ENCODE measurements at places on chromosomes 7 and 10.

- no peak for DNase-seq
Observed at GRCh38 chr7:27102581-27103442, at the start of gene HOXA2. TSS of gene HOXA2 (minus strand) at chr7:27102683. CDS start at chr7:27102500, 183 bp downstream.

DNA sequence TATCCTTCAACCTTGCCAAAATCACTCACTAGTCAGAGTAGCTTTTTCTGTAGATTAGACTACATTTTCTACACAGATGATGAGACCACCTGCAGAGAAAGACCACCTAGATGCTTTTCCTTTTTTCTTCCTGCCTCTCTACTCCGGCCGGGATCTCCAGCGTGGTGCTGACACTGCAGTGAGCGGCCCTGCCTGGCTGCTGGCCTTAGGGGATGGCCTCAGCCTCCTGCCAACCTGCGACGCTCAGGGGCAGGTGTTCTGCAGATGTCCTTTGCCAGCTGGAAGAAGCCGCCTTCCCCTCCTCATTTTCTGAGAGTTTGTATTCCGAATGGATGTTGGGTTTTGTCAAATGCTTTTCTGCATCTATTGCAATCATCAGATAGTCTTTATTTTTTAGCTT lies 43.5 kb upstream of the NKX6-2 start:
- DNase-seq: no peak

DNA sequence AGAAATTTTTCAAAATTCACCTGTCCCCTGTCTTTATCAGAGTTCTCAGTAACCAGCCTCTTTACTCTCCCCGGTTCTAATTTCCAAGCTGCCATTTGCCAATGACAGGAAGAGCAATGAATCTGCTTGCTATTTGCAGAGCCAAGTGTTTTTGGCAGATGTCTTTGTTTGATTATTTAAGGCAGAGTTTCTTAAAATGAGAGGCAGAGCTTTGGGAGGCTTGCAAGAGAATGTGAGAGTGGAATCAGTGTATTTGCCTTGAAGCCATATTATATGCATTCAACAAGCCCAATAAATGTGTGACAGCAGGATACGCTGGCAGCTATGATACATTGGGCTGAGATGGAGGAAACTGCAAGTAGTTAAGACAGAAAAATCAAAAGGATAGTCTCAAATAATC lies 196.5 kb downstream of the PHF14 start:
- DNase-seq: no peak

DNA sequence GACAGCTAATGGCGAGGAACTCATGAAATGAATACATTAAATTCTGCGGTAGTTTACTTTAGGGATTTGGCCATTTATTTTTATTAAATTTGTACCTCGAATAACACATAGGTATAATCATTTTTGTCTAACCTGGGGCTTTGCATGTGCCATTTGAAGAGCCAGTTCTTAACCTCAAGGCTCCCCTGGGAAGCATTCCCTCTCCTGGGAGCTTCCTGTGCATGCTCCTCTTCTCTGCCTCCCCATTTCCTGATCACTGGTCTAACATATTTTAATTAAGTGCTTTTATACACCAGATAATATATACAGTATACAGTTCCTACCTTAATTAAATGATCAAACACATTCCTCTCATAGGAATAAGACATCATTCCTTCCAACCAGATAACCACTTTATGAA lies 183.9 kb upstream of the FZD1 start:
- no peak for DNase-seq

DNA sequence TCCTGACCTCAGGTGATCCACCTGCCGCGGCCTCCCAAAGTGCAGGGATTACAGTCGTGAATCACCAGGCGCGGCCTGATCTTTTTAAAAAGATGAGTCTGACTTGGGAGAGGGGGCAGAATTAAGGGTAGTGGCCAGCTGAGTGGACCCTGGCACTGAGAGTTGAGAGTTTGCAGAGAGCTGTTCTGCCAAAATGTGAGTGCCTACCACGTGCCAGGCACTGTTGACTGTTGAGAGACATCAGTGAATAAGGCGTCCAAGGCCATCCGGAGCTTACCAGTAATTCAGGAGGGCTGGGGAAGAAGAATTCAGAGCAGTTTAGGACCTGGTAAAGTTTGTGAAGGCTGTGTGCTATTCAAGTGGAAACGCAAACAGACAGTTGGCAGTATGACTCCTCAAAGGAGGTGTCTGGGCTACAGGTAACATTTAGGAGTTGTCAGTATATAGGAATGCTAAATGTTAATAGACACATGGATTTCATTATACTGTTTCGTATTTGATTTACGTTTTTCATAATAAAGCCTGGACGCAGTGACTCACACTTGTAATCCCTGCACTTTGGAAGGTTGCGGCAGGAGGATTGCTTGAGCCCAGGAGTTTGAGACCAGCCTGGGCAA lies 1.5 kb downstream of the NIPSNAP2 start:
- no peak for DNase-seq

DNA sequence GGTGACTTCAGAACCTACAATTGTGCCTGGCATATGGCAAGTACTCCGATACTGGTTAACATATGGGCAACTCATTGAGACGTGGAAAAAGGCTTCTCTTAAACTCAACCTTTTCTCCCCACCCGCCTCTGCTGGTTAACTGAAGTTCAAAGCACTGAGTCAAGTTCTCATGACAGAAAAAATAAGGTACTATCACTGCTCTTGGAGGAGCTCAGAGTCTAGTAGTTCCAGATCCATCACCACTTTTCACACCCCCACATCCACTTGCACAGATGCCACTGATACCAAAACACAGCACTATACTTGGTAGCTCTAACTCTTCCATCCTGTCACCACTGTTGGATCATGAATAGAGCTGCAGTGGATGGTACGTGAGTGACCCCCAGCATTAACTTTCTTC lies 36.2 kb downstream of the CCDC6 start:
- no peak for DNase-seq

GRCh38 chr7:69652947-69653701 lies 54.8 kb downstream of the AUTS2 start:
- DNase-seq: no peak

- no peak for DNase-seq
Observed at GRCh38 chr7:90570373-90570959, 25.7 kb upstream of the CDK14 start.

DNA sequence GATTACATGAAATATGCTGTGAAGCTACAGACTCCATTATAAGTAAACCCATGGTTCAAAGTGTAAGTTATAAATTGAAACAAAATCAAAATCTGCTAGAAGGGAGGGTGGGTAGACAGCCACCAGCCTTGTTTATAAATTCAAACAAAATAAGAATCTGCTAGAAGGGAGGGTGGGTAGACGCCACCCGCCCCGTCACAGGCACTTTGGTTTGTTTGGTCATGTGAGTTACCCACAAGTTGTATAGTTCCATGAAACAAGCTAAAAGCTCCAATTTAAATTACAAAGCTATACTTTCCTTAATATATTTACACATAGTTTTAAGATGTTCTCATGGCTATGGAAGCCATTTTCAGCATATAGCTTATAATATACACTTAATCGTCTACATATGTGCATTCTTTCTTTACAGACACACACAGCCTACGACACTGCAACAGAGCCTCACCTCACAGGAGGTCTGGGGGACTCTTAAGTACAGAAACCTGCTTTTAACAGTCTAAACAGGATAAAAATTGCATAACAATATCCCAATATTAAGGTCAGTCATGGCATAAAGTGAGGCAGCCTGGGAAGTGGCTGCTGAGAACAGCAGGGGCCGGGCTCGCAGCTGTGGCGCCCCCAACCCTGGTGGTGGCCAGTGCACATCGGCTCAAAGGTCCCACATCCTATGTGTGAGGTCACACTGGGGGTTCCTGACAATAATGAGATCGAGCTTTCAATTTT lies 28.1 kb upstream of the NCAPG2 start:
- DNase-seq: no peak

DNA sequence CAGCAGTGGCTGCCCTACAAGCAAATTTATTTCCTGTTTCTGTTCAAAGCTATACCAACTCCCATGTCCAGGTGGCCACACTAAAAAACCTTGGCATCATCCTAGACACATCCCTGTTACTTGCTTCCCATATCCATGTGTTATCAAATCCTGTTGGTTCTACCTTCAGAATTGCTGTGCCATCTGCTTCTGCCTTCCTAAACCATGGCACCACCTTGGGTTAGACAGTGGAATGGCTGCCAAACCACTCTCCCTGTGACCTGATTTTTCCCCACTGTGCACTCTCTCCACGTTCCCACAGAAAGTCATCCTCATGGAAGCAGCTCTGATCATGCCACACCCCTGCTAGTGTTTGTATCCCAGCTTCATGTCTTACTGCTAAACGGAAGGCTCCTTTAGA lies 697.6 kb upstream of the GALNT17 start:
- no peak for DNase-seq

Measured in AG04450 (cell line).